ENCODE measurements at places on chromosomes 3 and 15. TPM values are rescaled to one million over a fixed set of nuclear protein-coding genes. Genes with fewer than 3 reads are reported as not detected.
A peak's percentile ranks its signal among the peaks of the same experiment; 100 is the strongest.

GRCh38 chr3:10437995-10438901, 67.1 kb downstream of the ATP2B2 start:
- DNase-seq: no peak
- H3K4me3 ChIP-seq: no peak overlapping the region
- H3K27me3 ChIP-seq: no peaks in the 10 kb centered on the region
- H3K27ac ChIP-seq: no peak overlapping the region
- H3K4me1 ChIP-seq: no peaks in the 10 kb centered on the region

- H3K27me3 ChIP-seq: no peaks in the 10 kb centered on the region
- H3K36me3 ChIP-seq: no peaks in the 10 kb centered on the region
- H3K27ac ChIP-seq: no peak overlapping the region
- no peaks in the 10 kb centered on the region for H3K4me1 ChIP-seq
Measured at GRCh38 chr3:61177450-61177849, 73.8 kb downstream of the FHIT start.

- no peak overlapping the region for H3K27ac ChIP-seq
- H3K27me3 ChIP-seq: no peaks in the 10 kb centered on the region
- H3K36me3 ChIP-seq: no peaks in the 10 kb centered on the region
- no peak overlapping the region for H3K4me3 ChIP-seq
- no peak for DNase-seq
Measured at GRCh38 chr15:69099941-69100340, 60.5 kb upstream of the GLCE start.

Gene ELL3
- 6.0 TPM for total RNA-seq

DNA sequence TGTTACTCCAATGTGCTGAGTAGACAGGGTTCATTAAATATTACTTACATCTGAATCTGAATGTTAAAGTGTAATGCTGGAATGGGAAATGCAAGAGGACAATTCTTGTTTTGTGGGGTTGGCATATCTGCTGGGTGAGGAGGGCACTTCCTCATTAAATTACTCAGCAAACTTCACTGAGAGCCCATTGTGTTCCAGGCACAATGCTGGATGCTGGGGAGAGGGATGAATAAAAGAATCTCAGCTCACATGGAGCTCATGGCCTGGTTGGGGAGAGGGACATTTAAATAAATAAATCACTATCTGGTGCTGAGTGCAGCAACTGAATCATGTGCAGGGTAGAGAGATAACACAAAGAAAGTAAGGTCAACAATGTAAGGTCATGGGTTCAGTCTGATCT, 199.2 kb upstream of the CFAP20DC start:
- no peak for DNase-seq
- no peak overlapping the region for H3K27ac ChIP-seq
- no peaks in the 10 kb centered on the region for H3K27me3 ChIP-seq
- H3K36me3 ChIP-seq: no peaks in the 10 kb centered on the region
- H3K4me3 ChIP-seq: no peak overlapping the region

Gene SCAMP5
- 10.1 TPM for total RNA-seq

DNA sequence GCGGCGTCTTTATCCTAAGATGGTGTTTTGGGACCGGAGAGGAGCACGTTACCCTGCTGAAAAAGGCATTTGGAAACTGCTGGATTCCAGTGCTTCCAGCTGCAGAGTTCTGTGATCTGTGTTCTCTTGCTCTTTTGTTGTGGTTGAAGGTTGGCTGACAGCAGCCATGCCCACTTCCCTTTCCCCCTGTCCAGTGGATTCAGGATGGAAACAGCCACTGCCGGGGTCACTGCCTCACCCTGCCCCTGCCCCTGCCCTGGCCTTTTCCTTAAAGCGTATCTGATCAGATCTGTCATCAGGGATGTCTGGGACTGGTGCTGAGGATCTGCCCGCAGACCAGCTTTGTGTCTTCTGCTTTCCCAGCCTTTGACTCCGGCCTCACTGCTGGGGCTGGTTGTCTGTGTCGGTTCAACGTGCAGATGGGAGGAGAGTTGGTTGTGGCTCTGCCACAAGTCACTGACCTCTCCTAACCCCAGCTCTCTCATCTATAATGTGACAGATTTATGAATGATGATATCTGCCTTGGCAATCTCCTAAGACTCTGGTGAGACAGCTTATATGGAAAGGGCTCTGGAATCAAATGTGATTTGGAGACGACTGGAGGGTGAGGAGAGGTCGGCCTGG, 219.4 kb upstream of the BHLHE40 start:
- H3K27me3 ChIP-seq: no peaks in the 10 kb centered on the region
- H3K4me3 ChIP-seq: no peak overlapping the region
- no peaks in the 10 kb centered on the region for H3K36me3 ChIP-seq
- DNase-seq: no peak
- H3K27ac ChIP-seq: no peak overlapping the region

GRCh38 chr3:72340476-72341379, 507.5 kb downstream of the SHQ1 start:
- H3K27ac ChIP-seq: no peak overlapping the region
- no peaks in the 10 kb centered on the region for H3K36me3 ChIP-seq
- peak; percentile 60 for DNase-seq
- H3K4me3 ChIP-seq: no peak overlapping the region

Gene CLEC3B
- 7.5 TPM for total RNA-seq

DNA sequence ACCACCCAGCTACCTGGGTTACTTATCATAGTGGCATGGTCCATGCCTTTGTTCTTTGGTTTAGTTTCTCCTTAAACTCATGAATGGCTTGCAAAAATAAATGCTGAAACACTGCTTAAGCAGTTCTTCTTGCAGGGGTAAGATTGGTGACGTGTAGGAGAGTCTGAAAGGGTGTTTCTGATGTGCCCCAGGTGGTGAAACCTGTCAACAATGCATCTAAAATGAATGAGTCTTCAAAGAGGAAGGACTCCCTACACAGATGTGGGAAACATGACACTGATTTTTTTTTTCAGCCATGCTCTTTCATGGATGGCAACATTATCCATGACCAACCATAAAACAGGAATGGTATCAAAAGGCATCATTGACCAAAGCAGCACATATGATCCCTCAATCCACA, 72.0 kb downstream of the KCNH8 start:
- H3K36me3 ChIP-seq: no peaks in the 10 kb centered on the region
- H3K4me1 ChIP-seq: no peaks in the 10 kb centered on the region

Gene ANKRD34C
- total RNA-seq: 0.10 TPM

DNA sequence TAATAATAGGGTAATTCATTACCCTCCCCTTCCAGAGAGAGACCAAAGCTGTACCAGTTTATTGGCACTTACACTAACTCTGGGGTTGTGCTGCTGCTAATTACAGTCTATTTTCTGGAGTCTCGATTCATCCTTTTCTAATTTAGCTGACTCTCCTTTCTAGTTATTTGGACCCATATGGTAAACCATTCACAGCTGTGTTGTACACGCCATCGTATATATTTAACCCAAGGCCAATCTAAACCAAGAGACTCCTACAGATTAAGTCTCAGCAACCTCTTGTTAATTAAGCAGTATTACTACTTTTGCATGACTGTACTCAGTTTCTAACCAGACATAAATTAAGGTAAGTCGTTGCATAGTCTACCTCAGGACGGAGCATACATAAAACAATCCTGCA, 22.5 kb downstream of the ANXA2 start:
- no peak for DNase-seq
- no peaks in the 10 kb centered on the region for H3K27me3 ChIP-seq
- H3K27ac ChIP-seq: no peak overlapping the region

Gene ACKR4
- total RNA-seq: 1.0 TPM

Gene GPR87
- total RNA-seq: 0.23 TPM

Gene CFAP100
- total RNA-seq: 2.8 TPM

- H3K27ac ChIP-seq: no peak overlapping the region
- no peak overlapping the region for H3K4me3 ChIP-seq
- DNase-seq: no peak
- peaks cover 7% of the 10 kb centered on the region for H3K4me1 ChIP-seq
- no peaks in the 10 kb centered on the region for H3K36me3 ChIP-seq
Measured at GRCh38 chr15:64630396-64631107, 144.8 kb downstream of the RBPMS2 start.

- no peak for DNase-seq
- no peaks in the 10 kb centered on the region for H3K36me3 ChIP-seq
- H3K27ac ChIP-seq: no peak overlapping the region
- H3K4me3 ChIP-seq: no peak overlapping the region
- H3K4me1 ChIP-seq: no peaks in the 10 kb centered on the region
Measured at GRCh38 chr3:28328188-28329151, 20.1 kb upstream of the ZCWPW2 start.
